NCI-H2029 (cell line): ENCODE measurements at places on chromosomes 11 and 22.

DNA sequence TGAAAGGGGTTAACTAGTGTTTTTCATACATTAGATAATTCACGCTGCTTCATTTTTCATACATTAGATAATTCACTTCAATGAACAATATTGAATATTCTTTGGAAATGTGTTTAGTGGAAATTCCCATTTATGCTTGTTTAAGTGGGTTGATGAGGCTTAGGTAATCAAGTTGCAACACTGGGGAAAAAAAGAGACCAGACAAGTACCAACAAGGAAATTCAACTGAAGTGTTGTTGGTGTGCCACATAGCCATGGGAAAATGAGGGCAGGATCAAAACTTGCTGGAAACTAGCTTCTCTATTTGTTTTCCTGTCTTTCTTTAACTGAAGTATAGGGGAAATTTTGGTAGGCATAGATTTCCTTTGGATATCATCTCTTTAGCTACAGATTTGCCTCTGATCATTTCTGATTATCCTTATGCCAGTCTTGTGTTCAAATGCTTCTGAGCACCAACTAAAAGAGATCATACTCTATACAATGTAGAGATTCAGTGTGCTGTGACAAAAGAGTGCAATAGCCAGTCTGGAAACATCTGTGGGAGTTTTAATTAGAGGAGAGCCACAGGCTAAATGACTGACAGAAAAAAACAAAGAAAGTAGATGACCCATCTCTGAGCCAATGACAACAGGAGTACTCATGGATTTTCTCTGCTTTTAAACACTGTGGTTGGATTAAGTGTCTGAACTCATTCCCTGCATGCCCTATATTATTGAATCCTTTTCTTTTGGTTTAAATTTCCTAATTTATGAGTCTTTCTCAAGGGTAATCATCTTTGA, 67.6 kb upstream of the CTSC start:
- no peak for DNase-seq

DNA sequence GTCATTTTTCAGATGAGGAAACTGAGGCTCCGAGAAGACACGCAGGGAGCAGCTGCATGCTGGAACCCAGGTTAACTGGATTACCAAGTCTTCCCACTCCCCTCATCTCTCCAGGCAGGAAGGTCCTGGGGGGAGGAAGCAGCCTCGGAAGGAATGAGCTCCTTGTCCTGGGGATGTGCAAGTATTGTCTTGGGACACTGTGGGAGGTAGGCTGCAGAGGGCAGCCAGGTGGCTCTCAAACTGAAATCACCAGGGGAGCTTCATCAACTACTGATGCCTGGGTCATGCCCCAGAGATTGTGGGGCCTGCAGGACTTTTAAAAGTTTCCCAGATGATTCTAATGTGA, 7.6 kb downstream of the GDPD5 start:
- no peak for DNase-seq

- no peak for DNase-seq
These were observed 73.7 kb downstream of the PHF21A start for GRCh38 chr11:46047520-46047919.

GRCh38 chr11:64093233-64094039, 57.7 kb downstream of the FLRT1 start:
- no peak for DNase-seq

- DNase-seq = no peak
These were observed 132.8 kb upstream of the PITPNB start for GRCh38 chr22:28051787-28052356.

DNA sequence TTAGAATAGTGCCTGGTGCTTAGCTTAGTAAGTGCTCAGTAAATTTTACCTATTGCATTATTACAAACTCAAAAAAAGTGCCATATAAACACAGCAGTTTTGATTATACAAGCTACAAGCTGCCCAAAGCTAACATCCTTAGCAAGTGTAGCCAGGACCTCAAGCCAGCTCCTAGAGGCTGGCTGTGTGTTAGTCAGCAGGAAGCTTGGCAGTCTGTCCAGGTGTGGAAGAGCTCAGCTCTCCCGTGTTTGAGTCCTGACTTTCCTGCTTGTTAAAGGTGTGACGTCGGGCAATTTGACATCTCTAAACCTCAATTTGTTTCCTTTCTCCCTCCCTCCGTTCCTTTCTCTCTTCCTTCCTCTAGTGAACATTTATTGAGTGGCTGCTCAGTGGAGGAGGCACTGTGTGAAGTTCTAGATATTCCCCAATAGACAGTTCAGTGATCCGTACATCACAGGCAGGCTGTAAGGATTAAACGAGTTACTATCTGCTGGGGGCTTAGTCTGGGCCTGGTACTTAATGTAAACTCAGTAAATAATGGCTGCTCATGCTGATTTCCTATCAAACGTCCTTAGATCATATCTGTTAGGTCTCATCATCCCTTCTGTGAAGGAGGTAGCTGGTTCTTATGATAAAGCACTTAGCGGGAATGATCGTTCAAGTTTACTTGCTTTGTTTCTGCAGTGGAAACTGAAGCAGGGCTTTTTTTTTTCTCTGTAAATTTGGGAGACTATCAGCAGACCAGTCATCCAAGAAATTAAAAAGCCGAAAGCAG, 68.7 kb downstream of the PRR5L start:
- no peak for DNase-seq
